ENCODE measurements at places on chromosomes 2 and 18. TPM values are rescaled to one million over a fixed set of nuclear protein-coding genes. Genes with fewer than 3 reads are reported as not detected.

KCNJ3 gene
- 0.05 TPM for total RNA-seq

NT5C1B gene
- not detected for total RNA-seq

NEUROD1 gene
- total RNA-seq = not detected

FABP1 gene
- total RNA-seq = not detected

CCDC141 gene
- 32.4 TPM for total RNA-seq

STK25 gene
- 565 TPM for total RNA-seq

SH3RF3 gene
- total RNA-seq = 5.1 TPM

ASXL3 gene
- total RNA-seq = not detected

KLHL29 gene
- total RNA-seq = 3.6 TPM

ZNF396 gene
- total RNA-seq = 0.27 TPM

ASPRV1 gene
- total RNA-seq = 0.80 TPM

APOB gene
- total RNA-seq = not detected

EMILIN2 gene
- 0.21 TPM for total RNA-seq

SLC5A7 gene
- total RNA-seq = not detected

HOXD9 gene
- total RNA-seq = 0.29 TPM

DNA sequence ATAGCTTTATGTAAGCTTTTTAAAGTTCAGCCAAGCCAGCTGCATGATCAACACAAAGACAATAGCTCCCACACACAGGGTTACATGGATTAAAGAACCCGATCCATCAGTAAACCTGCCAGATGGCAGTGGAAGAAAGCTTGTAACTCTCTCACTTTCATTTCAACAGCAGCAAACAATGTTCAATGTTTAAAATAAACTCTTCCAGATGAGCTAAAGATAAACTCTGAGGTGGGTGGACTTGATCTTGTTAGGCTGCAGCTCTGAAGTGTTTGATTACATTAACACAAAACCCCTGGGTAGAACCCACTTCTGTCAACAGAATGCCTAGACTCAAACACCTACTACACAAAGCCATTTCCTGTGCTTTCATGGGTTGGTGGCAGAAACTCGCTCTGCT lies 13.9 kb downstream of the RDH14 start:
- DNase-seq = no peak

- no peak for DNase-seq
Measured at GRCh38 chr2:120864981-120865380, 129.3 kb downstream of the GLI2 start.

DNA sequence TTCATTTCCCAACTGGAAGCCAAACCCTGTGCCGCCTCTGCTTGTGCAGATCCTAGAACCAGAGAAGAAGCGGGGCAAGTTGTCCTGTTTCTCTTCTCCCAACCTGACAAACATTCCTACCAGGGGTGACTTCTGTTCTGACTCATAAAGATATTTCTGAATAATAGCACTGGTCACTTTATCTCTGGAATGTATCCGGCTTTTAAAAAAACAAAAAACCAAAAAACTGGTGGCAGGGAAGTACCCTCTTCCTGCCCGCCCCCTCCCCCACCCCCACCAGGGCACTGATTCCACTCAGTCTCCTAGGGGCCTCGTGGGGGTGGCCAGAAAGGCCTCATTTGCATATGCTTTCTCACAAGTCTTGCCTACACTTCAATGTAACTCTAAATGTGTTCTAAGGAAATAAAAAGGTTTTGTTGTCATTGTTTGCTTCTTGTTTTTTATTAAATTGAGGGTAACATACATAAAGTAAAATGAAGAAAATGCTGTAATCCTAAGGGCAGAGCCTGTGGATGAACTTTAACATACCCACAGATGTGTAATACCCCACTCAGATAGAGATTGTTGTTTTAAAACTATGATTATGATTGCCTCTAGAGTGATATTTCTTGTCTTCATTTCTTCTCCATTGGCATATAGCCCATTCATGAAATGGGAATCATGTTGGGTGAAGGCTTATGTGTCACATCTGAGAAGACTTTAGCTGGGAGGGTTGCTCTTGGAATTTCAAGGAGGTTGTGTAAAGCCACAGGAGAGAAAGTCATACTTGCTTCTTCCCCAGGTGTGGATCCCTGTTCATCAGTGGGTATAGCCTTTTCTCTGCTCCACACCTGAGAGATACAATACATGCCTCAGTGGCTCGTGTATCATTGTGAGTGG lies 5.3 kb upstream of the FOSL2 start:
- peak; percentile 20 for DNase-seq

DNA sequence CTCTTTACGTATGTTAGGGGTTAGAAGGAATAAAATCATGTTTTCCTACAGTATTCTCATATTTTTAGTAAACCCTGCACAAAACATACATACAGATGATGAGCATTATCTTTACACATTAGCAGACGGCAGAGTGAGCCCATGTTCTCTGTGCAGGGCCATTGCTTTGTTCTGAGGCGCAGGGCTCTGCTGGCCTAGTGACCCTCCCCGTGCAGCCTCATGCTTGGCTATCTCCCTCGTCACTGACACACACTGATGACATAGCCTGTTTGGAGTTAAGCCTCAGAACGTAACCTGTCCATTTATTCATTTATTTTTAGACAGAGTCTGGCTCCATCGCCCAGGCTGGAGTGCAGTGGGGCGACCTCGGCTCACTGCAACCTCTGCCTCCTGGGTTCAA lies 115.9 kb upstream of the FOSL2 start:
- DNase-seq = no peak

DNA sequence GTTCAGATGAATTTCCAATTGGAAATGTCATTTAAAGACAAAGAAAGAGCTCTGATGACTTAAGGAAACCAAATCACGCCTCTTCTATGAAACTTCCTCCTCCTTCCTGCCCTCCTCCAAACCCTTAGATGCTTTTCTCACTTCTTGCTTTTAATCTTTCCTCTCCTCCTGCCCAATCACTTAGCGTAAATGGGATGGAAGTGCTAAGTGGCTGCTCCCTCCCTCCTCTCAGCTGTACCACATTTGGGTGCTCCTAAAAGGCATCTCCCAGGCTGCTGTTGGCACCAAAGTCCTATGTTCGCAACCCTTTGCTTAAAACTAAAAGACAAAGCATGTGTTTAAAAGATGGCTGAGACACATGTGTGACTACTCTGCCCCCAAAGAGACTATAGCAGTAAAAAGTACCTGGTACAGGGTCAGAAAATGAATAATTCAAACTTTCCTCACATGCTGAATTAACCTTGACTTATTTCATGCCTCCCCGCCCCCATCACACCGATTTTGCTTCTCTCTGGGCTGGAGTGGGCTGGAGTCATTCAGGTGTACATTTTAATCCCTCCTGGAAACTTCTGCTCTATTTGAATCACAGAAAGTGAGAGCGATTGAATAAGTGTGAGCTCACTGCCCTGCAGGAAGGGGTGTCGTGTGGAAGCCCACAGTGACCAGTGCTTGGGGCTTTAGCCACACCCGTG lies 59.2 kb upstream of the KLF7 start:
- DNase-seq = no peak

DNA sequence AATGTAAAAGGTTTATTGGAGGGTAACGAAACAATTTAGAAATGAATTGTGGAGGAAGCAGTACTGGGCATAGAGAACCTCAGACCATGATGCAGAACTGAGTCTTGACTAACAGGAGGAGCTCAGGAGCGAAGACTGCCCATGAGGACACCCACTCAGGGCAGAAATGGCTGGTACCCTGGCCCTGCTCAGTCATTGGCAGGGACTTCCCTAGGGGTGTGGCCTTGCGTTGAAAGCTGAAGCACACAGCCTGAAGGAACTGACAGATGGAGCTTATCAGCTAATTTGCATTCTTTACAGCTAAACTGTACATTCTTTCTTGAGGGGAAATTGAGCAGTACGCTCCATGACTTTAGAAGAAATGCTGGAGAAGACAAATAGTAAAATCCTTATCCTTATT lies 57.1 kb downstream of the PDK1 start:
- DNase-seq = no peak

GRCh38 chr2:77017355-77017745 lies 504.8 kb downstream of the LRRTM4 start:
- DNase-seq = no peak

DNA sequence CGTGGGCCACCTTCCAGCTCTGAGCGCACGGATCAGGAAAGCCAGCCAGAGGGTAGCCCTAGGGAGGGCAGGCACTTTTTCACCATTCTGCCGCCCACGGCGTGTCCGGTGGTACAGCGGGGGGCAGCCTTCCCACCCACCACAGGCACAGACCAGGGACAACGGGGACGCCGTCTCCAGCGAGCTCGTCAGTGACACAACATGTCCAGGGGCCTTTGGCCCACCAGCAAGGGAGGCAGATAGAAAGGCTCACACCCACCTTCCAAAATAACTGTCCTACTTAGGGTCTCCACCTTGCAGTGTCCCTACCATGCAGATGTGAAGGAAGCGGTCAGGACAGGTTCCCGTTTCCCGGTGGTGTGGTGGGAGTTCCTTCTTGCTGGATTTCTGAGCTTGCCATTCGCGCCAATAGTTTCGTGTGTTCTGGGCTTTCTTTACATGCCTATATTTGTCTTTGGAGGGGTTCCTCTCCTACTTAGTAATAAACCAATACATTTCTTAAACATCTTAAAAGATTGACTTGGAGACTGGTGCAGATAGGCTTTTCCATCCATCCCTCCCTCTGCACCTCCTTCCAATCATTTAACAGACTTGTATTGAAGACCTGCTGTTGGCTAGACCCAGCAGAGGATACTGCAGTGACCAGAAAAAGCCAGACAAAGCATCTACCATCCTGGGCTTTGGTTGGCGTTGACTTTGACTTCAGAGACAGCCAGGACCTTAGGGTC lies 872 bp downstream of the ASB1 start:
- DNase-seq = no peak

GRCh38 chr2:237253046-237253702 lies 160.8 kb downstream of the COL6A3 start:
- no peak for DNase-seq

GRCh38 chr2:7047661-7048060 lies 130.4 kb downstream of the RNF144A start:
- DNase-seq = no peak

- no peak for DNase-seq
Measured at GRCh38 chr2:88209521-88210131, 39.5 kb downstream of the THNSL2 start.

- DNase-seq = no peak
Measured at GRCh38 chr2:173763641-173764040, 201.5 kb downstream of the SP3 start.

GRCh38 chr2:66575625-66576310 lies 140.8 kb downstream of the MEIS1 start:
- no peak for DNase-seq

GRCh38 chr18:59795882-59796281 lies 98.7 kb upstream of the CCBE1 start:
- no peak for DNase-seq

- no peak for DNase-seq
Measured at GRCh38 chr2:109689182-109689930, 75.2 kb downstream of the SOWAHC start.

- DNase-seq = no peak
Measured at GRCh38 chr2:176844461-176844860, 368.1 kb upstream of the HNRNPA3 start.

DNA sequence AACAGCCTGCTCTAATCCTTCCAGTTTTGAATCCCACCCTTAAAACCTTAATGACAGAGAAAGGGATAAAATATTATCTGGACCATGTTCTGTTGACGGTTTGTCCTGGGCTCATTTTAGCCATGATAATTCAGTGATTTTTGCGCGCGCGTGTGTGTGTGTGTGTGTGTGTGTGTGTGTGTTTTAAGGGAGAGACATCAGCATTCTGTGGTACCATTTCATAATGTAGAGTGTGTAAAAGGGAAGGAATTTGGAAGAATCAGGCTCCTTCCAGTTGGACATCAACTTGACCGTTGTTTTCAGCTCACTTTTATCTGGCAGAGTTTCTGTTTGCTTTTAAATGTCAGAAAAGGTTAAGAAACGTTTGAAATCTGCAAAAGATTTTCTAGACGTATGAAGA lies 535.5 kb downstream of the TNS1 start:
- no peak for DNase-seq

DNA sequence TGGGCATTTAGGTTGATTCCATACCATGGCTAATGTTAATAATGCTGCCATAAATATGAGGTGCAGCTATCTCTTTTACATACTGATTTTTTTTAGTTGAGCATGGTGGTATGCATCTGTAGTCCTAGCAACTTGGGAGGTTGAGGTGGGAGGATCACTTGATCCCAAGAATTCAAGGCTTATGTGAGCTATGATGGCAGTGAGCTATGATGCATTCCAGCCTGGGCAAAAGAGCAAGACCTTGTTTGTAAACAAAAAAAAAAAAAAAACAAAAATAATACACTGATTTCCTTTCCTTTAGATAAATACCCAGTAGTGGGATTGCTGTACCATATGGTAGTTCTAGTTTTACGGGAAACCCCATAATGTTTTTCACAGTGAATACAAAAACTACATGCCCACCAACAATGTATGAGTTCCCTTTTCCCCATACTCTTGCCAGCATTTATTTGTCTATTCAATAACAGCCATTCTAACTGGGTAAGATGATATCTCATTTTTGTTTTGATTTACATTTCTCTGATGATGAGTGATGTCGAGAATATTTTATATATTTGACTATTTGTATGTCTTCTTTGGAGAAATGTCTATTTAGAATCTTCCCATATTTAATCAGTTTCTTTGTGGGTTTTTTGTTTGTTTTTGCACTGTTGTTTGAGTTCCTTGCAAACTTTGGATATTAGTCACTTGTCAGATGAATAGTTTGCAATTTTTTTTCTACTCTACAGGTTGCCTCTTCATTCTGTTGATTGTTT lies 281.0 kb upstream of the KYNU start:
- DNase-seq = no peak

DNA sequence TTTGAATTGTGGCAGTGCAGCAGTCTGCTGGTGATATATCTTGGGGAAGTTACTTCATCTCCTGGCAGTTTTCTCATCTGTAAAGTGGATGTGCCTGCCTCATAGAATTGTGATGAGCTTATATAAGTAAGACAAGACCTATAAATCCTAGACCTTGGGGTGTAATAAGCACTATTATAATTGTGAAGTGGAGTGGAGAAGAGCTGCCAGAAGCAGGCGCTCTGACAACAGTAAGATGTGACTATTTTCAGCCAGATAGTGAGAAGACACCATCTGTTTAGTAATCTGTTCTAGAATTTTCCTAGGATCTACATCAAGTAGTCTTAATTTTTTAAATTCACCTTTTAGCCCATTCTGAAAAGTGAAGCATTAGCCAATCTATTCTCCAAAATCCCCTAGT lies 85.6 kb upstream of the TSPYL6 start:
- peak; percentile 14 for DNase-seq

DNA sequence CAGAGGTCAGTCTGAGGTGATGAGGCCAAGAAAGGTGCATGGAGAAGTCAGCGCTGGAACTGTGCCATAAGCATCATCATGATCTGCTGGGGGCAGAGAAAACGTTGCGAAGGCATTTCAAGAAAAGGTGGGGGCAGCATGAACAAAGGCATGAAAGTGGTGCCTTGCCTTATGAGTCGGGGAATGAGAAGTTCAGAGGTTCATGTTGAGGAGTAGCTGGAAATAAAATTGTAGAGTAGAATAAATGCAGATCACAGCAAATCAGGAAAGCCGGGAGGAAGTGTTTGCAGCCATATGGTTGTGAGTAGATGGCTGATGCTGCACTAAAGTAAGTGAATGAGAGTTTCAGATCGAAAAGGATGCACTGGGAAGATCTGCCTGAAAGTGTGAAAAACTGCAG lies 72.1 kb upstream of the ARL5A start:
- no peak for DNase-seq

- peak; percentile 30 for DNase-seq
Measured at GRCh38 chr2:170885130-170885791, 43.8 kb upstream of the GORASP2 start.

Measured in myocyte (in vitro differentiated cells).